Stromal cell of bone marrow (primary cell): ENCODE measurements at places on chromosomes 1 and 21.

- no peak for DNase-seq
Observed at GRCh38 chr1:6815726-6816125, 30.5 kb downstream of the CAMTA1 start.

DNA sequence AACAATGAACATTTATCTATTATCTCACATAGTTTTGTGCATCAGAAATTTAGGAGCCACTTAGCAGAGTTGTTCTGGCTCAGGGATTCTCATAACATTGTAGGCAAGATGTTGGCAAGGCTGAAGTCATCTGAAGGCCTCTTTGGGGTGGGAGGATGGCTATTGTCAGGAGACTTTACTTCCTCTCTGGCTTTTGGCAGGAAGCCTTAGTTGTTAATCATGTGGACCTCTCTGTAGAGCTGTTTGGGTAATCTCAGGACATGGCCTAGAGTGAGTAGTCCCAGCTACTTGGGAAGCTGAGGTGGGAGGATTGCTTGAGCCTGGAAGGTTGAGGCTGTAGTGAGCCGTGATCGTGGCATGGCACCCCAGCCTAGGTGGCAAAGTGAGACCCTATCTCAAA, 40.2 kb downstream of the RASAL2 start:
- DNase-seq: peak; percentile 95

GRCh38 chr21:42514883-42515228, 1.2 kb downstream of the SLC37A1 start:
- no peak for DNase-seq

- no peak for DNase-seq
Observed at GRCh38 chr1:51740652-51741051, 123.8 kb downstream of the OSBPL9 start.

- DNase-seq: no peak
Observed at GRCh38 chr1:192866241-192866868, 57.5 kb downstream of the RGS2 start.
